CD4-positive, alpha-beta T cell treated with Interleukin-1 beta for 1 hour (primary cell): ENCODE measurements at places on chromosomes 5 and 9.

- no peak for DNase-seq
These were observed 385.9 kb upstream of the TLE4 start for GRCh38 chr9:79185866-79186265.

DNA sequence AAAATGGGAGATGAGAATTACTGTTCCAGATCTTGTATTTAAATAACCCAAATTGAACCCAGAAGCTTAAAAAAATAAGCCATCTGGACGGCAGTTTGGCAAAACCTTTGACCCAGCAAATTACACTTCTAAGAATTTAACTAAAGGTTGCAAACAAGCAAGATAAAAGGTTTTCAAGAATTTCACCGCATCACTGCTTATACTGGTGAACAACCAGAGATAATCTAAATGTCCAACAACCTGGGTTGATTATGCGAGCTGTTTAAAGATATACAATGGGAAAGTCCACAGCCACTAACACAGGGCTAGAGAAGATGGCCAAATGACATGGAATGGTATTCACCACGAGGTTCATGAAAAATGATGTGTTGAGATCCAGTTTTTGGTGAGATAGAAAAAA lies 149.3 kb downstream of the GNAQ start:
- no peak for DNase-seq

GRCh38 chr9:123689701-123690428 lies 240.1 kb downstream of the DENND1A start:
- no peak for DNase-seq

DNA sequence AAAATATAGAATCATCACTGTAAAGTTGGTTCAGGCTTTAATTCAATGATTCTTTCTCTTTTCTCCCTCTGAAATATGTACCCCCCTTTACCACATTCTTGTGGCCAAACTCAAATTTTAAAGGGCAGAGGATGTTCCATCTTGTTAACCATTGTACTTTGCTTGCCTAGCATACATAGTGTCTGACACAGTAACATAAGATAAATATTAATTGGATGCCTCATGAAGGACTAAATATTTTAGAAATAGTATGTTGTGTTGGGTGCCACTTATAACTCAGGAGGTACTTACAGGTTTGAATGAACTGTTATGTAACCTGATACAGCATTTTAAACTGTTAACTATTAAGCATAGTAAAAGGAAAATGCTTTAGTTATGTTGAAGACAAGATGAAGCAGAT lies 71.5 kb downstream of the NIPBL start:
- DNase-seq = no peak

- DNase-seq = no peak
These were observed 14.6 kb downstream of the PRUNE2 start for GRCh38 chr9:76891279-76891678.

- DNase-seq = no peak
These were observed 305.2 kb downstream of the EFNA5 start for GRCh38 chr5:107365320-107366109.

GRCh38 chr9:38039090-38039906 lies 29.7 kb downstream of the SHB start:
- DNase-seq = no peak

- no peak for DNase-seq
These were observed 7.5 kb downstream of the PFDN1 start for GRCh38 chr5:140295414-140295813.

GRCh38 chr9:136303825-136304416 lies at the start of gene CCDC187:
Gene CCDC187, minus strand, starts transcription at chr9:136304094. Its CDS starts 264 bp downstream, at chr9:136303830.
- no peak for DNase-seq

GRCh38 chr9:19085295-19085694 lies 17.4 kb downstream of the HAUS6 start:
- DNase-seq = peak; percentile 68

DNA sequence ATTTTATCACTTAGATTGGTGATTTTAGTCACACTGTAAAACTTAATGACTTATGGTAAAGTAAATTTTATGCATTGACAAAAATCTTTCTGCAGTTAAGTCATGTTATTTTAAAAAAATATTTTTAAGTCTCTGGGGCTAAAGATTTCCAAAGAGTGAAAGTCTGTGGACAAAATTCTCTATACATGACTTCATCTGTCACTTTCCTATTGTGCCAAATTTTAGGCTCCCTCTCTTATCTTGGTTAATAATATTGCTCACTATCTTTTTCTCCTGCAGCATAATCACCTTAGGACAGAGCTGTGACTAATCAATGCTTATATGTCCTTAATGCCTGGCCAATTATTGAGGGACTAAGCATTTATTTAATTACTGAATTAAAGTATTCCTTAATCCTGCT lies 15.2 kb downstream of the LURAP1L start:
- DNase-seq = no peak

GRCh38 chr5:1473746-1474145 lies 28.5 kb upstream of the SLC6A3 start:
- no peak for DNase-seq

GRCh38 chr9:69131682-69132081 lies 42.4 kb upstream of the TJP2 start:
- DNase-seq = no peak

DNA sequence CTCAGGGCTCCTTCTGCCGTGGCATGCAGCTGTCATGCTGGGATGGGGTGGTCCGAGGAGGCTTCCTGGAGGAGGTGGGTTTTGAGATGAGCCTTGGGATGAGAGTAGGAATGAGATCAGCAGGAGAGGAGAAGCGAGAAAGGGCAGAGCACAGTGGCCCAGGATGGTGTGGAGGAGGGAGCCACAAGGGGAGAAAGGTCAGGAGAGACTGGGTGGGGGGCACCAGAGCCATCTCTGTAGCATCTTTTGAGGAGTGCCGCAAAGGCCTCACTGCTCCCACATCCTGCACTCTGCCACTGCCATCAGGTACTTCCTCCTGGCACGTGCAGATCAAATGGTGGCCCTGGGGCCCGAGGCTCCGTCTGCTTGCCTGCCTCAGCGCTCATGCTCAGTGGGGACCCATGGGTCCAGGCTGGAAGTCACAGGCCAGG lies 150.2 kb downstream of the MACROH2A1 start:
- no peak for DNase-seq

GRCh38 chr5:69492923-69493395 lies 369 bp downstream of the OCLN start:
- DNase-seq = no peak

DNA sequence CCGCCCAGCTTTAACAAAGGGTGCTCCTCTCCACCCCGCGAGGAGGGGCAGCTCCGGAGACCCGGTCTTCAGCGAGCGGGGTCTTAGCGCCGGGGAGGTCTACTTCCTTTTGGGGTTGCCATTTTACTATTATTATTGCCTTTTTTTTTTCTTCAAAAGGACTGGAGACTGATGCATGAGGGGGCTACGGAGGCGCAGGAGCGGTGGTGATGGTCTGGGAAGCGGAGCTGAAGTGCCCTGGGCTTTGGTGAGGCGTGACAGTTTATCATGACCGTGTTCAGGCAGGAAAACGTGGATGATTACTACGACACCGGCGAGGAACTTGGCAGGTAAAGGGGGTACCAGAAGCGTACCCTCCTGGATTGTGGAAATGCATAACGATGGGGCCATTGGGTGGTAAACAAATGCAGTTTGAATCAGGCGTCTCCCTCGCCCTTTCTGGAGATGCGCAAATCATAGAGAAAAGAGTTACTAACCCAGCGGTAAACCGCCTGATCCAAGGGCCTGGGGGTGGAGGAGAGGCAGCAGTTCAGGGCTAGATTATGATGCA lies 1.2 kb downstream of the DAPK1 start:
- no peak for DNase-seq

DNA sequence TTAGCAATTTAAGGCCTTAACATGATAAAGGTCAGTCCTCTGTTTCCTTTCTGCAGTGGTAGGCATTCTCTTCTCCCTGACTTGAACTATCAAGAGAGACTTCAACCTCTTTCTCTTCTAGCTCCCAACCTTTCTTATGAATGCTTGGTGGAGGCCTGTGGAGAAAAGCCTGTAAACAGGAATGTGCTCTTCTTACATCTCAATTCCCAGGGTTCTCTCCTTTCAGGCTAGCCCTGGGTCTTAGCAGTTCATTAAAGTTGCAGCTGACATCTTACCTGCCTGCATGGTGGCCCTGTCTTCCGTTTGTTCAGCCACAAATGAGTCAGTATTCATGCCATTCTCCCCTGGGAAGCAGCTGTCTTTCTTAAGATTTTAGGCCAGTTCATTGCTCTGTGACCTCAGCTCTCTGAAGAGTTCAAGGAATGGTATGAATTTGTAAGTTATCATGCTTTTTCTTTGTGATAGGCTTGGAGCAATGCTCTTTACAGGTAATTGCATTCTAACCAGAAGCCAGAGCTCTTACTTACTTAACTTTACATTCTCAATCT lies 77.8 kb downstream of the ADCY2 start:
- DNase-seq = no peak

DNA sequence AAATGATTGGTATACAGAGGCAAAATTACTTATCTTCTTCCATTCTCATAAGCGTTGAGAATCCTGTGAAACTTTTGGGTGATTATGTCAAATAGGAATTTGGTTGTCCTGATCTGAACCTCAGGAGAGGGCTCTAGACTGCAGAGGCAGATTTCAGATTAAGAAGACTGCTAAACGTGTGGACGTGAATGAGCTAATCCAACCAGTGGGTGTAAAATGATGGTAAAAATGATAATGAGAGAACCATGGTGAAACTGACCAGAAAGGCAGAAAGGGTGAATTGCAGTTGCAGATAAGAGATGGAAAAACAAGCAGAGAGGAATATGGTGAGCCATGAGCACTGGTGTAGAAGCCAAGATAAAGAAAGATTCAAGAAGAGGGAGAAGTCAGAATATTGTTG lies 1200.2 kb upstream of the CDH6 start:
- no peak for DNase-seq

GRCh38 chr5:156587012-156587411 lies 260.0 kb downstream of the SGCD start:
- no peak for DNase-seq
